ENCODE measurements at places on chromosomes 2 and 18. TPM values are rescaled to one million over a fixed set of nuclear protein-coding genes. Genes with fewer than 3 reads are reported as not detected.

The ACMSD gene
- total RNA-seq = not detected

The DRC1 gene
- total RNA-seq = not detected

The SCTR gene
- total RNA-seq = not detected

The CNNM4 gene
- 4.0 TPM for total RNA-seq

The PLCL1 gene
- total RNA-seq = 0.17 TPM

The MYOM1 gene
- total RNA-seq = 0.15 TPM

The KCNF1 gene
- 0.59 TPM for total RNA-seq

The HOXD3 gene
- not detected for total RNA-seq

All from bronchus fibroblast of lung (primary cell).